ENCODE measurements at places on chromosomes 6 and 20. TPM values are rescaled to one million over a fixed set of nuclear protein-coding genes. Genes with fewer than 3 reads are reported as not detected.

DBNDD2 gene
- 13.4 TPM for polyA plus RNA-seq

OR11A1 gene
- polyA plus RNA-seq: not detected

DNA sequence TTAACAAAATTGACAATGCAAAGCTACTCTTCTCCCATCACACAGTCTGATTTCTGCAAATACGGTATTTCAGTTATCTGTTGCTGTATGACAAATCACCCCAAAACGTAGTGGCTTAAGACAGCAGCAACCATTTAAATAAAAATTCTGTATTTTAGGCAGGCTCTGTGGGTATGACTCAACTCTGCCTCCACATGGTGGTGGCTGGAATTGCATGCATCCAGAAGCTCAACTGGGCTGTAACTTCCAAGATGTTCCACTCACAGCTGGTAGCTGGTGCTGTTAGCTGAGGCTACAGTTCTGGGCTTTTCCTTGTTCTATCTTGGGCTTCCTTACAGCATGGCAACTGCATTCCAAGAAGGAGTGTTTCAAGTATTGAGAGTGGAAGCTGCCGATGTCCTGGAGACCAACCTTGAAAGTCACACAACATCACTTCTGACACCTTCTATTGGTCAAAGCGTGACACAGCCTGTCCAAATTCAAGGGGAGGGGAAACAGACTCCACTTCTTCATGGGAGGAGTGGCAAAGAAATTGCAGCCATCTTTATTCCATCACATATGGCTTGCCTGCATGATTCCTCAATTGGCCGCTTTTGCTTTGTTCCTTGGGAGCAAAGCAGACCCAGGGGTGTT, 39.7 kb upstream of the TULP1 start:
- peak; percentile 29 for DNase-seq

DNA sequence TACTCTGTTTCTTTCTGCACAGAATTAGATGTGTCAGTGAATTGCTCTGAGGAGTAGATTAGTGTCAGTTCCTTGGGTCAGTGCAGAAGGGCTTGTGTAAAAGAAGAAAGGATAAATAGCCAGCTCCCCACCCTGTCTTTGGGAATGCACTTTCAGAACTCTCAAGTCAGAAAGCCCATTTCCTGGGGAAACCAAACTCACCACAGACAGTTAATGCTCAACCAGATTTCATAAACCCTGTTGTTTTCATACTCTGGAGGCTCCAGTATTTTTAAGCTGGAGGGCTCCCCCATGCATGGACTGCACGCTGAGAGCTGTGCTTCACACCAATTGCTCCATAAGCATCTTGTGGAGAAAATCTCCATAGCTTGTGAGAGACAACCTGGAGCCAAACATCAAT, 449.7 kb downstream of the CDH26 start:
- DNase-seq: no peak

DNA sequence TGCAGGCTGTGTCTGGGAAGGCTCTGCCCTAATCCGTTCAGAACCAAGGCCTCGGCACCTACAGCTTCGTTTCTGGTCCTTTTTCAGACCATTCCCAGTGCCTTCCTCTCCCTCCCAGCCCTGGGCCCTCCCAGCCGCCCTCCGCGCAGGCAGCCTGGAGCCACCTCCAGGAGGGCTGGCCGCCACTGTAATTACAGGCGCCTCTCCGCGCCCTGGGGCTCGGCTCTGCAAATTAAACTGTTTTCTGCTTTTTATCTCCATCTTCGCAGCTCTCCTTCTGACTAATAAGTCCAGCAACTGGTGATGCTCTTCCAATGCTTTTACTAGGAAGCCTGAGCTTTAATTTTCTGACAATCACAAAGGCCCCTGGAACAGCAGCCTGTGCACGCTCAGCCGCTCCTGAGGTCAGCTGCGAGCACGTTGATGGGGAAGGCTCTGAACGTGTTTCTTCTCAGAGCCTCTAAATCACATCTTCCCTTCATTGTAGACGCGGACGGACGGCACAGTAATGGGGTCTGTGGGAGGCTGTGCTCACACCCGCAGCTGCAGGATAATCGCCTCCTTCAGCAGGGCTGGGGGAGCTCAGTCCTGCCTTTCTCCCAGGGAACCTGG, 194.6 kb downstream of the DLL1 start:
- no peak for DNase-seq

- DNase-seq: no peak
These were observed 677 bp upstream of the ZBTB24 start for GRCh38 chr6:109483735-109484057.

DNA sequence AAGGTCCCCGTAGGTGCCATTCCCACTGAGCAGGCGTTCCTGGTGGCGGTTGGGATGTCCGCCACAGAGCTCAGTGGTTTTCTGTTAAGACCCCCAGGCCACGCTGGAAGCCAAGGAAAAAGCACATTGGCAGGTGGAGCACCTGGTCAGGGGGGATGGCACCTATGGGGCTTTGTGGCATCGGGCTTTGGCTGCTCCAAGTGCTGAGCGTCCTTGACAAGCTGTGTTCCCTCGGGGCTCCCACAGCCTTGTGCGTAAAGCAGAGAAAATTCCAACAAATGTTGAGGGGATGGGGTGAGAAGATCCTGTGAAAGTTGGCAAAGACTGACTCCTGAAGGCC, 135.4 kb downstream of the JPH2 start:
- no peak for DNase-seq

DNA sequence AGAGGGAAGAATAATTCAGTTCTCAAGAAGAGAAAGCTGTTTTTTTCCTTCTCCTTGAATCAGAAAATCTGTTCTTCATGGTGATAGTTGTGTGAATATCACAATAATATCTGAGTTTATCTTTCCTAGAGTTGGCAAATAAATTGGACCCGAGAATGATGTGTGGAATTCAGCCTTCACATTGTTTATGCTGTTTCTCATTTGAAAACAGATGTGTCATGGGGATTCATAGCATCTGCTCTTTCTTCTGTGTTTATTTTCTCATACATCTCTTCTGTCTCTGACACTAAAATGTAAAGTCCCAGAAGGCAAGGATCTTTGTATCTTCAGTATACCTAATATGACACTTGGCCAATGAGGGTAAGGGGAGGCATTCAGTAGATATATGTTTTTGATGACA, 103.6 kb upstream of the SGK1 start:
- no peak for DNase-seq

GRCh38 chr6:1231941-1232340, 80.0 kb upstream of the FOXQ1 start:
- no peak for DNase-seq

GRCh38 chr6:965343-965742, 272.4 kb upstream of the EXOC2 start:
- no peak for DNase-seq

DNA sequence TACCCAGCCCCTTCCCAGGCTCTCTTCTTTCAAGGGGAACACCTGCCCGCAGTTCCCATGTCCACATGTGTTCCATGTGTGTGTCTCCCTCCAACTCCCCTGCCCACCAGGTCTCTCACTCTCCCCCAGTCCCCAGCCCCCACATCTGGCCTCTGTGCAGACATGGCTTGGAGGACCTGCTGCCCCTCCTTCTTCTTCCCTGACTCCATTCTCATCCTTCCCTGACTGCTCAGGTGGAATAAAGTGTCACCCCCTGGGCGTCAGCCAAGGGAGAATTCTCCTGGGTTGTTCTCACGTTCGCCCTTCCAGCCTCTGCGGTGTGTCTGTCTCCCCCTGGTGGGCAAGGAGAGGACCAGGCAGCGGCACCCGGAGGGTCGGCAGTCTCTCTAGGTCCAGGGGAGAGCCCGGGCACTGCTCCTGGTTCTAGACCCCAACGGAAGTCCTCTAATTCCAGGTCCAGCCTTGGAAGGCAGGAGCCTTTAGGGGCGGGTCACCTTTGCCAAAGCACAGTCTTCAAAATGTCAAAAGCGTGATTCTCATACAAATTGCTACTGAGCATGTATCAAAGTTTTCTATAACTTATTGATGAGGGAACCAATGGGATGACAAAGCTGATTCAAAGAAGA, 50.5 kb downstream of the EBF4 start:
- peak; percentile 58 for DNase-seq
